ENCODE measurements at places on chromosomes 5 and 9. TPM values are rescaled to one million over a fixed set of nuclear protein-coding genes. Genes with fewer than 3 reads are reported as not detected.

Gene NPDC1
- total RNA-seq: 50.9 TPM

Gene PGM5
- 172 TPM for total RNA-seq

Gene DMRT3
- total RNA-seq: not detected

Gene TMED7
- total RNA-seq: 82.3 TPM

DNA sequence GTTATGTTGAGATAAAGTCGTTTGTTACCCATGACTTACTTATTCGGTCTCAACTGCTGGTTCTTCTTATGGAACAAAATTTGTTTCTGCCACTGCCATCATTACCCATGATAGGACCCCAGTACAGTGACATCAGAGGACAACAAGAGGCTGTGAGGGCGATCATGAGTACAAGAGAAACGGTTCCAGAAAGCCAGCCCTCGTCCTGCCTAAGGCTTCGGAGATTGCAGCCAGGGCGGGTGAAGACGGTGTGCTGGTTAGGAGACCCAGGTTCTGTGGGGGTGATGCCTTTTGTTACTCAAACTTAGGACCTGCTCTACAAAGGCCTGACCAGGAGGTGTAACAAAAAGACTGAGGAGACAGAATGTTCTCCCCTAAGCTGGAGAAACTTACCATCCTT is 10.9 kb downstream of the FYB1 start:
- no peak for DNase-seq

DNA sequence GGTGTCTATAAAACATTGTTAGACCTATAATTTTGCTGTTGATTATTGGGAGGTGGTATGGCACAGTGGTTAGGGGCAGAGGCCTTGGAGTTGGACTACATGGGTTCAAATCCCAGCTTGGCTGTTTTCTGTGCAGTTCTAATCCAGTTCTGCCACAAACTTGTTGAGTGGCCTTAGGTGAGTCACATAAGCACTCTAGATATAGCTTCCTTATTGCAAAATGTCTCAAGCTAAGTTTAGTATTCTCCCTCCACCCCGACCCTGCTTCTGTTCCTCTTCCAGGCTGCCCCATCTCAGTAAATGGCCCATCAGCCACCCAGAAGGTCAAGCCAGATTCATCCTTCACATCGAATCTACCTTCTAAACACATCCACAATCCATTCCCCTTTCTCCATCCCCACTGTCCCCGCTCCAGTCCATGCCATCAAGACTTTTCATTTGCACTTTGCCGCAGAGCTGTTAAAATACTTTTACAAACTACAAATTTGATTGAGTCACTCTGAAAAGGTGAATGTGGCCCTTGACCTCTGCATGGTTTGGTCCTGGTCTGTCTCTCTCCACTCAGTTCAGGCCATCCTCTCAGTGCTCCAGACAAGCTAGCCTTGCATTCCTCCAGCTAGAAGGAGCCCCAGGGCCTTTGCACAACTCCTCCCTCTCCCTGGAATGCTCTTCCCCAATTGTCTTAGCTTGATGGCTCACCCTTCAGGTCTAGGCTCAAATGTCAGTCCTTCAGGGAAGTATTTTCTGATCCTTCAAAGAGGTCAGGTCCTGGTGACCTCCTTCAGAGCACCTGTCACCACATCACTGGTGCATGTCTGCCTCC is 10.0 kb upstream of the HDHD3 start:
- DNase-seq: no peak

DNA sequence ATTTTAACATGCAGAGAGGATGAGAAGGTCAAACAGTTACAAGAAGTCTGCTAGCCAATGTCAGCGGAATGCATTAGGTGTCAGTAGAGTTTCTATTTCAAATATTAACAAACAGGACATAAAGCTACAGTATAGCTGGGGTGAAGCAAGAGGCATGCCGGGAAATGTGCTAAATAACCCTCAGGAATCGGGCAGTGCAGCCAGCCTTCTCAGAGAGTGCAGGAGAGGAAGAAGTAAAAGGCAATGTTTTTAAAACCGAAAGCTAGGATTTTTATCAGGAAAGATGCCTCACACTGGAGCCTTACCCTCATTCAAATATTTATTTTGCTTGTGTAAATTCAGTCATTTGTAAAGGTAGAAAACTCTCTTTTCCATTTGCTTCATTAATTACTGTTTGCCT is 59.1 kb upstream of the SH3GL2 start:
- no peak for DNase-seq

DNA sequence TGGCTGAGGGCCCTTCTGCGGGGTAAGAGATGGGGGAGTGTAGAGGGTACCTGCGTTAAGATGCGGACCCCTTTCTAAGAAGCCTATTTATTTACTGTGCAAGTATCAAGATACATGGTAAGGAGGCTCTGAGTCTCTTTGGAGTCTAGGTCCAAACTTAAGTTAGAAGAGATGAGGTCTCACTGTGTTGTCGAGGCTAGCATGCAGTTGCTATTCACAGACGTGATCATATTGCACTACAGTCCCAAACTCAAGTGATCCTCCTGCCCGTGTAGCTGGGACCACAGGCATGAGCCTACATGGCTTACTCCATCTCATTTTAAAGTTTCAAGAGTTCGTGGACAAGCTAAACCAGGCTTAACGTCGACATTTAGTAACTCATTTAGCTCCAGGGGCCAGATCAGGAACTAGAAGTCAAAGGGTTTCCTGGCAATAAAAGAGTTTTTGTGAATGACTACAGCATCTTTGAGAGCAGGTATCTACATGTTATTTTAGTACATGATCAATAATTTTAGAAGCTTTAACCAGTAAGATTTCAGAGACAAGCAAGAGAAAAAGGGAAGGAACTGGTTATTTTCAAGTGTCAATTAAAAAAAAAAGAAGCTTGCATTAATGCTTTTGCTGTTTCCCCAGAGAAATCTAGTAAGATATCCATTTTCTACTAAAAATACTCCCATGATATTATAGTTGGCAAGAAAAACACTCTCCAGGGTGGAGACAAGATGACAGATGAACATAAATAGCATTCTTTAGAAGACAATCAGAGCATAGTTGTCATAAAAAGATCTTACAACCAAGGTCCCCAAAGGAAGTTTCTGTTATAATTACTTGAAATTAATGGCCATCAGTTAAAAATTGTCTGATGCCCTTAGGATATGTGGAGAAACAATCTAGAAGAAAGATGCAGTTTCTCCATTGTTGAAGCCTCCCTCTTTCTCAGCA is 141.3 kb downstream of the SCAMP1 start:
- DNase-seq: no peak

GRCh38 chr5:143008809-143009521 is 238.8 kb downstream of the ARHGAP26 start:
- DNase-seq: no peak

DNA sequence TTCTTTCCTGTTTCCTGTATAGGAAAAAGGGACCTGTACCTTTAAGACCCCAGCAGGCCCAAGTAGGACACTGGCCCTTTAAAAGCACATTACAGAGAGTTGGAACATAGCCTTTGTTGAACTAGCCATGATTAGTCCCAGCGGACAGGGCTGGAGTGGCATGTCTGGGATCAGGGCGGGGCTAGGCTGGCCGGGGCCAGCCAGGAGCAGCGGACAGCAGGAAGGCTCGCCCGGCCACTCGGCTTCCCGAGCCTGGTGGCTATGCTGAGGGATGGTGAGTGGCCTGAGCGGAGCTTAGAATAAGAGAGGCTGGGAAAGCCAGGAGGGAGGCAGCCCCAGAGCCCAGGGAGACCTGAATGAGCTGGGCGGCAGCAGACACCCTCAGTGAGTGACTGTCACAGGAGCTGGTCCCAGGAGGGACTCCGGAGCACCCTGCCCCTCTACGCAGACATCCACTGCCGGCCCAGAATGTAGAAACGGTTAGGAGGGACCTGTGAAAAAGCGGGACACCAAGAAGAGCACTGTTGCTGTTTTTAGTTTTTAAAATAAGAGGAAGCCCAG is 92.1 kb downstream of the DAB2IP start:
- peak; percentile 90 for DNase-seq

- DNase-seq: no peak
Measured at GRCh38 chr5:7970816-7971215, 101.9 kb downstream of the MTRR start.

All from heart left ventricle (tissue), 16 donors.